ENCODE measurements at places on chromosomes 1 and 21.
A peak's percentile ranks its signal among the peaks of the same experiment; 100 is the strongest.

DNA sequence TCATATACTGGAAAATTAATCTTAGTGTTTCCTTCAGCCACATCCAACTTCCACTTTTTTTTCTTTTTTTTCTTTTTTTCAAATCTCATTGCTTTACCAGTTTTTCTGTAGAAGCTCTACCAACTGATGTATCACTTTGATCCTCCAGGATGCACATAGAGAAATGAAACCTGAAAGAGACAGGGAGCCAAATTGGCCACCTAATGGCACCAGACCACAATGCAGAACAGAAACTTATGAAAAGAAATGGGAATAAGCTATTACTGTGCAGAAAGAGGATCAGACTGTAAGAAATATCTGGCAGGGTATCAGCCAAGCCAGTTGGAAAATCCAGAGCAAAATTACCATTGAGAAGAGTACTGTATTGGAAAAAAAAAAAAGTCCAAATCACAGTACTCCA lies 1514.2 kb downstream of the MRPL39 start:
- DNase-seq = no peak

GRCh38 chr21:15383588-15383987 lies 318.8 kb upstream of the NRIP1 start:
- no peak for DNase-seq

DNA sequence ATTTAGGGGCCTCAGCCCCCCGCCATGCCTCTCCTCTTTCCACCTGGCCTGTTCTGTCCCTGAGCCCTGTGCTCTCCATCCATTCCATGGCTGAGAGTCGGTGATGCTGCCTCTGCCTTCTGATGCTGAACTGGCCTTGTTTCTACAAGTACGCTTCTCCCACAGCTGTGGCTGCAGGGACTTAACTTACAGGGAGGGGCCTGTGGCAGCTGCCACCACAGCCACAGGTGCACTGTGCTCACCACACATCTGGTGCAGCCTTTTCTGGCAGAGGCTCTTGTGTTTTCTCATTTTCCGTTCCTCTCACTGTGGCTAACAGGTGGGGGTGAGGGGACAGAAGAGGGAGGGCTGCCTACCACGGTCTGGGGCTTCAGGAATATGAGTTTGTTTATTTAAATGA lies 4.2 kb downstream of the FMO1 start:
- DNase-seq = no peak

GRCh38 chr1:225835856-225836255 lies 25.9 kb downstream of the EPHX1 start:
- no peak for DNase-seq

GRCh38 chr1:96472471-96472870 lies 249.1 kb upstream of the PTBP2 start:
- no peak for DNase-seq

- no peak for DNase-seq
Observed at GRCh38 chr1:158509471-158510156, 37.6 kb downstream of the OR10R2 start.

- DNase-seq = no peak
Observed at GRCh38 chr1:169259816-169260215, 107.8 kb downstream of the NME7 start.

GRCh38 chr1:85124091-85124490 lies 75.8 kb upstream of the MCOLN3 start:
- no peak for DNase-seq

DNA sequence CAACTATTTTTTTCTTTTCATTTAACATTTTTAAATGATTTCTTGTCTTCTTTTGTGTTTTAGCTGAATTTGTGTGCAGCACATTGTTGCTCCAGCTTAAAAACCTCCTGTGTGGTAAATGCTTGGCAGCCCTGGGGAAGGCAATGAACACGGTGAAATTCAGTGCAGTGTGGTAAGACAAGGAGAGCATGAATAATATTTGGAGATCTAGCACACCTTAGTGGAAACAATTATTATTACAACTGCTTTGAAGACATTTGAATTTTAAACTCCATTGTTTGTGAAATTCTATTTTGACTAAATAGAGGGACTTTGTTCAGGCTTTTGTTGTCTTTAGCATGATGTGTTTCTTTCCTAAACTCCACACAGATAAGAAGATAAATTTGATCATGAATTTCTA lies 242.6 kb upstream of the CXADR start:
- no peak for DNase-seq

GRCh38 chr1:4085546-4085945 lies 185.5 kb upstream of the C1orf174 start:
- DNase-seq = no peak

DNA sequence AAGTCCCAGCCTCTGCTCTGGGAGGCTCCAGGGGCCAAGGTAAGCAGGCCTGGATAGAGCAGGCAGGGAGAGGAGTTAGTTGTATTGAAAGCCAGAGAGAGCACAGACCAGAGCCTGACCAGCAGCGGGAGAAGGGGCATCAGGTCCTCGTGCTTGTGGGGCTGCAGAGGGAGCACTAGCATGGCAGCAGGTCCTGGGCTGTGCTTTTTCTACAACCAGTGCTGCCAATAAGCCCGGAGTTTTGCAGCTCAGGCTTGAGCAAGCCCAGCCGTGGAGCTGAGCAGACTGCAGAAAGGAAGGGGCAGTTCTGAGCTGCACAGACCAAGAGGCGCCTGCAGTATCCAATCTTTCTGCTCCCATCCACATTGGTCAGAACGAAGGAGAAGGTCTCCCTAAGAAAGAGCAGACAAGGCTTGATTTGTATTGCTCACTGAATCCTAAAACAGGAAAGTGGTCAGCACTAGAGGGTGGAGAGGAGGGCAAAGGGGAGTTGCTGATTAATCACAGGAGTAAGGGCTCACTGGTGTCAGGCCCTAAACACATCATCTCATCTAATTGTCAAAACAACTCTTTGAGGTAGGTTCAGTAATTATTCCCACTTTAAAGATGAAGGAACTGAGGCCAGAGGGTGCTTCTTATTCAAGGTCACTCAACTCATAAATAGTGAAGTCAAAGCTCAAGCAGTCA lies 2.7 kb downstream of the DENND2D start:
- DNase-seq = peak; percentile 59

All from iPS DF 19.7 (cell line).